ENCODE measurements at places on chromosomes 5 and 9.

- DNase-seq = no peak
Measured at GRCh38 chr9:69272212-69272611, 52.8 kb upstream of the ENTREP1 start.

GRCh38 chr9:128091571-128091970, 23.5 kb downstream of the SLC25A25 start:
- DNase-seq = no peak

- no peak for DNase-seq
Measured at GRCh38 chr5:157865781-157866180, 6.8 kb upstream of the CLINT1 start.

GRCh38 chr9:94928691-94929368, 202.3 kb downstream of the AOPEP start:
- no peak for DNase-seq

DNA sequence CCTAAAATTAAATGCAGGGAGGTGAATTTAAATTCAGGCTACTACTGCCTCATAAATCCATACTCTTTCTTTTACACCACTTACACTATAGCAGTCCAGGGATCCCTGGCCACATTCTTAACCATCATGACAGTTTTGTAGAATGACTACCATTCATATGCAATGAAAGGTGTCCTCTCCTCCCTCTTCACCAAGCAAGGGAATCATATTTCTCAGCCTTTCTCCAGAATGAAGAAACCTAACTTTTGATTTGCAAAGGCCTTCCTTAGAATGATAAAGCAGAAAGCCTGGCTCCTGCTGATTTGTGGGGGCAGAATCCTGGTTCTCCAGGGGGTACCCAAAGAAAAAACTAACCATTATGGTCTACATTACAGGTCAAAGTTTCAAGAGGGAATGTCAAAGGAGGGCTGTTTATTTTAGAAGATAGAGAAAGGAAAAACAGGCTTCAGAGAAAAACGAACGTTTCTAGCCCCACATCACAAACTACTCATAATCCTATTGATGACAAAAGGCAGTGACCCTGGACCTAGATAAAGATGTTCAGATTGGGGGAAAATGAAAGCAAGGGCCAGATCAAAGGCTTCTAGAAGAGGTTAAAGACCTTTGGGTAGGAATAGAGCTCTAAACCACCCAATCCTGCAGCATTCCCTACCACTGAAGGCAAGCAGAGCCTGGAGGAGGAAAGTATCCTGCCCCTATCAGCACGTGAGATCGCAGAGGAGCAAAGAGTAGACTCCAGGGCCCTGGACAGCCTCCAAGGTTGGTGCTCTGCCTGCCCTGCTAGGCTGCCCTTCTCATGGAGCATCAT, 11.5 kb downstream of the WNT8A start:
- no peak for DNase-seq

- no peak for DNase-seq
Measured at GRCh38 chr9:16033921-16034691, 481.3 kb downstream of the CCDC171 start.

- no peak for DNase-seq
Measured at GRCh38 chr9:21153336-21154017, 11.8 kb upstream of the IFNW1 start.

DNA sequence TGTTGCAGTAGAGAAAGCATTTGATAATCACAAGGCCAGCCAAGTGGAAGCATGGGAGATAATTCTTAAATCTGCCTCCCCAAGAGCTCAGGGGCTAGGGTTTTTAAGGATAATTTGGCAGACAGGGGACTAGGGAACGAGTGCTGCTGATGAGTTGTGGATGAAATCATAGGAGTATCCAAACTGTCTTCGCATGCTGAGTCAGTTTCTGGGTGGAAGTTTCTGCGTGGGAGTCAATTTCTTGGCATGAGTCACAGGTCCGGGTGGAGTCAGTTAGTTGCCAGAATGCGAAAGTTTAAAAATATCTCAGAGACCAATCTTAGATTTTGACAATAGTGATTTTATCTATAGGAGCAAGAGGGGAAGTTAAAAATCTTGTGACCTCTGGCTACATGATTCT, 112.6 kb downstream of the TMC1 start:
- no peak for DNase-seq

DNA sequence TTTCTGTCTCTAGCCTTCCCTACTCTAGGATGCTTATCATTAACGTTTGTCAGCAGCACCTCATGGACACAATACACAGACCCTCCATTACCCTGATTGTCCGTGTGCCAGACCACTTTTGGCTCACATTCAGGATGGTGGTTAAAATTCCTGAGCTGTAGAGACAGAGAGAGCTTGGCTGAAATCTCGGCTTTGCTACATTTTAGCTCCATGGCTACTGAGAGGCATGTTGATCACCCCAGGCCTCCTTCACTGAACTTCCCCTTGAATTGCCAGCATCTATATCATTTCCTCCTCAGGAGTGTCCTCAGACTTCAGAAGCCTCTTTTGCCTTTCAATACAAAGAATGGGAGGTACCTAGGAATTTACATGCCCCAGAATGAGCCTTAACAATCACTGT, 104.7 kb upstream of the ISL1 start:
- DNase-seq = no peak

DNA sequence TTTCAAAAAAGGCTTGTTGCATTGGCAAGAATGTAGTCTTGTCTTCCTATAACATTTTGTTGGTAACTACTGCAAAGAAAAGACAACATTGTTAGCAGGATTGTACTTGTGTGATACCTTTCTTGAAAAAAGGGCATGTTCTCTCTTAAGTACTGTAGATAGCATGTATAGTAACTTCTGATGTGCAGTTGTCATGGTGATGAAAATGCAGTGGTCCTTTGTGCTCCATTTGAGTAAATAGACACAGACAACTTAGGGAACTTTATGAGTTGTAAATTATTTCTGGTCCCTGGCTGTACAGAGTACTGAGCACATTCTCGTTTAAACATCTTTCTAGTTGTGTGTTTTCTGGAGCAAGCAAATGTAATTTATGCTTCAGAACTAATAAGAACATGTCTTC, 103.3 kb downstream of the CD180 start:
- DNase-seq = no peak

GRCh38 chr5:122576256-122577016, 198.4 kb upstream of the SNX2 start:
- no peak for DNase-seq

- DNase-seq = no peak
Measured at GRCh38 chr5:14490309-14490711, 91.3 kb upstream of the OTULINL start.

DNA sequence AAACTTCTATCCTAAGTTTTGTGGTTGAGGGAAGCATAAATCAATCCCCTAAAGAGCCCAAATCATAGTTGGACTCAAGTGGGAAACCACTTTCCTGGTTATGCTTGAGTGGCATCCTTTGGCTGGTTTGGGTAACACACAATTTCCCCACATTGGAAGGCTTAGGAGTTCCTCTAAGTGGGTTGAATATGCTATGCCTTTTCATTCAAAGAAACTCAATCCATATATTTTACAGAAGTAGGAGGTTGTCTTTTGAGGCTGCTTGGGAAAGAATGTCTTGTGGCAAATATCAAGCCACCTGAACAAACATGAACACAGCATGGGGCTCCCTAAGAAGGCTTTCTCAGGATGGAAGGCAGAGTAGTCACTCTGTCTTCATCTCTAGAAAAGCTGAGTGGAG, 121.1 kb downstream of the SPATA31D1 start:
- DNase-seq = no peak

DNA sequence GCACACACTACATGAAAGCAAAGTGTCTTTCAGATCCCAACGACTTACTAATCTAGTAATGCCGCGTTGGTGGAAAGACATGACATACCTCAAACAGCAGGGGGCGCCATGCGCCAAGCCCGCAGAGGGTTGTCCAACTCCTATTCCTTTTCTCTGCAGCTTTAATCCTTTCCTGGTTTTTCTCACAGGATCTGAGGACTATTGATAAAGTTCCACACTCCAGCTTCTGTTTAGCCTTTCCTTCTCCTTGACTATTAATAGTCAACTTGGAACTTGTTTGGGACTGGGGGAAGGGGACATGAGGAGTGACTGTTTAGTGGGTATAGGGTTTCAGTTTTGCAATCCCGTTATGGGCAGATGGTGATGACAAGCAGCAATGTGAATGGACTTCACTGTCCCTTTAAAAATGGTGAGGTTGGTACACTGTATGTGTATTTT, 62.9 kb downstream of the OTULIN start:
- peak; percentile 56 for DNase-seq

GRCh38 chr9:15332939-15333338, 25.9 kb upstream of the TTC39B start:
- DNase-seq = no peak

DNA sequence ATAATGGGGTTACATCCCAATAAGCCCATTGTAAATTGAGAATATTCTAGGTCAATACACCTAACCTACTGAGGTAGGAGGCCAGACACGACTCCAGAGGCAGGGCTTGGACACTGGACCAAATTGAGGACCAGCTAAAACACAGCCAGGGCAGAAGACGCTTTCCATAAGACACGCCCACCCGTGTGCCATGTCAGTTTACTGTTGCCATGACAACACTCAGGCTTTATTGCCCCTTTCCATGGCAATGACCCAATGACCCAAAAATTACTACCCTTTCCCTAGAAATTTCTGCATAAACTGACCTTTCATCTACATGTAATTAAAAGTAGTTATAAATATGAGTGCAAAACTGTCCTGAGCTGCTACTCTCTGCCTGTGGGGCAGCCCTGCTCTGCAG, 31.5 kb downstream of the SLC22A4 start:
- DNase-seq = no peak

- no peak for DNase-seq
Measured at GRCh38 chr5:124789104-124789605, 42.7 kb upstream of the ZNF608 start.
